Activated CD4-positive, alpha-beta T cell treated with anti-CD3 and anti-CD28 coated beads, Interleukin-2, Interleukin-4, amounts not matched to agents 100 ng/mL and 50 ng/mL, durations not matched to agents 16 hours and 8 hours (primary cell): ENCODE measurements at places on chromosomes 1 and 21.
A peak's percentile ranks its signal among the peaks of the same experiment; 100 is the strongest.

DNA sequence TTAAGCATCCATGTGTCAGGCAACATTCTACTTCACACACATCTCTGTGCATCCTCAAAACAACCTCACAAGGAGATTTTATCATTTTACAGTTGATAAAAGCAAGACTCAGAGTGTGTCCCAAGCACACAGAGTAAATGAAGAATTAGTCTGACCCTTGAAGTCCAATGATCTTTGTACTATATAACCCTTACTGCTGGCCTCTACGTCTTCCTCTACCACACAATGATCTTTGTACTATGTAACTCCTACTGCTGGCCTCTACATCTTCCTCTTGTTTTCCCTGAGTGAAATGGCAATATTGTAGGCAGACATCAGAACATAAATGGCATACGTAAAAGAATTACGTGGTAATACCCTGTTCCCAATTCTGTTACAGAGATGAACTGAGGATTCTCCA lies 55.3 kb downstream of the AHCTF1 start:
- DNase-seq = no peak

GRCh38 chr1:112011202-112011601 lies 21.7 kb upstream of the KCND3 start:
- no peak for DNase-seq

DNA sequence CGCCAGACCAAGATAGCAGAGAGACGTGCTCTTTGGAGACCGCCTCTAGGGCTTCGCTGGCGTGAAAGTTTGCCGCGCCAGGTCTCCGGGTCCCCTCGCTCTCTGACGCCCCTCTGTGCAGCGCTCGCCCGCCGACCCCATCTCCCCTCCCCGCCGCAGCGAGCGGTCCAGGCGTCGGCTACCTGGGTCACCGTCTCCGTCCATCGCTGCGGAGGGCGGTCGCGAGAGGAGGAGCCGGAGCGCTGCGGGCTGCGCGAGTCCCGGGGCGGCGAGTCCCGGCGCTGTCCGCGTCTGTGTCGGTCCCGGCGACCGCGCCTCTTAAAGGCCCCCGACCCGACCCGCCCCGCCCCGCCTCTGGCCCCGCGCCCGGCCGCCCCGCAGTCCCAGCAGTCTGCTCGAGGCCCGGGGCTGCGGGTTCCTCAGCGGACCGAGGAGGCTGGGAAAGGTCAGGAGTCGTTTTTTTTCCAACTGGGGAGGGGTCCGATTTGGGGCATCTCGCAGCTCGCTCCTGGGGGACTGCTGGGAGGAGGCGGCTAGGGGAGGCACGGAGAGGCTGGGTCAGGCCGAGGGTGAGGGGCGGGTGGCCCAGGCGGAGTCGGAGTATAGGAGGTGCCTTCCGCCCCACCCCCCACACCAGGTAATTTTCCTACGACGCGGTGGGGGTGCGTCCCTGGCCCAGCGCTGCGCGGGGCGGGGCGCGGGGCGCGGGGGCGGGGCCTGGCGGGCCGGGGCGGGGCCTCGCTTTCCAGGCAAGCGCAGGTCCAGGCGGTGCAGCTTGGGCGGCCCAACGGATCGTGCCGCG lies at the start of the genes FBXO2 and FBXO44:
Gene FBXO2, minus strand, starts transcription at position 293 of the 802 bp plus-strand sequence. Its CDS starts 89 bp downstream, at position 204.
Gene FBXO44, plus strand, starts transcription at position 741 of the 802 bp plus-strand sequence. CDS start 959 bp downstream, outside the sequence.
- peak; percentile 15 for DNase-seq

- DNase-seq = no peak
Measured at GRCh38 chr1:162905174-162906158, 44.5 kb upstream of the CCDC190 start.

DNA sequence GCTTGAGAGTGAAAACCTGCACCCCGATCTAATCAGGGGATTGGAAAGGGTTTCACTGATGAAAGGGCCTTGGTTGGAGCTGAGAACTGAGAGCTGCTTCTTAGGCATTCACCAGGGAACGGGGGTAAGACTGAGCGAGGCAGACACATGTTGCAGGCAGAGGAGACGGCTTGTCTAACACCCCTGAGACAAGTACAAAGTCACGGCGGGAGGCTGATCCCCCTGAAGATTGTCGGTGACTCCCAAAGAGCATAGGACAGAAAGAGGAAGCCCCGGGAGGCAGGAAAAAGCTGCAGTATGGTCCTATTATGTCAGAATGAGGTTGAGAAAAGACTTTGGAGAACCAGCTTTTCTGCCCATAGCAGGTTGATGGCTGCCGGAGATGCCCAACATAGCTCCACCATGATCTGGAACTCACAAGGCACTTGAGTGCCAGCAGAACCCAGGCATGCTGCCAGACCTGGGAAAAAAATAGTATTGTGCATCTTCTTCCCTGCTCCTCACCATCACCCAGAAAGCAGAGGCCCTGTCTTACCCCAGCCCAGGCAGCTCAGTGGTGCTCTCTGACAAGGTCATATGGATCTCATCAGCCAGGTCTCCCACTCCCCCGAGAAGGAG lies 463.9 kb upstream of the PROX1 start:
- no peak for DNase-seq

- no peak for DNase-seq
Measured at GRCh38 chr1:179911812-179912211, 29.7 kb downstream of the TOR1AIP1 start.

GRCh38 chr1:234851450-234852438 lies 241.8 kb upstream of the IRF2BP2 start:
- no peak for DNase-seq

DNA sequence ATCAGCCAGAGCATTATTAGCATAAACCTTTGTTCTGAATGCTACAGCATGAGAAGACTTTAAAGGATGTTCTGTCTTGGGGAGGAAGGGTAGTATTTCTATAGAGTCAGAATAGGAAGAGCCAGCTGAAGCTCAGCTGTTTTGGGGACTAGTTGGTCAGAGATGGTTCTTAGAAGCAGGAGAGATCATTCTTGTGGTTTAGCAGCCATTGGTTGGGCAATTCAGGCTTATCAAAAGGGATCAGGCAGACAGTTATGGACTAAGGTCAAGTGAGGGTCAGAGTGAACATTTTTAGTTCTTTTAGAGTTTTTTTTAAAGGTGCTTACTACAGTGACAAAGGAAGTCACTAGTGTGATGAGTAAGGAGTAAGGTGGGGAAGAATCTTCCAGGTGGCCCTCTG lies 245.5 kb downstream of the RPS6KC1 start:
- DNase-seq = no peak

DNA sequence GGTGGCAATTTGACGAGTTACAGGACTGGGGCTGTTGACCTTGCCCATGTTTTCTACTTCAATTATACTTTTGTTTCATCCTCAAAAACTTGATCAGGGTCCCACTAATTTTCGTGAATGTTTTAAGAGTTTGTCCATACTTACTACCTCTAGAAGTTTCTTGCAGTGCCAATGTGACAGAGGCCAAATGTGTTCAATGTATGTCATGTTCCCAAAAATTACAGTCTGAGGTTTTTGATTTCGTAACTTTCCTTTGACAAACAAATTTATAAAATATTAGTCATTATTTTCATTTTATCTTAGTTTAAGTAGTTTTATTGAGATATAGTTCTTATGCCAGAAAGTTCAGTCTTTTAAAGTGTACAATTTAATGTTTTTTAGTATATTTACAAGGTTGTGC lies 15.3 kb downstream of the VPS13D start:
- DNase-seq = no peak

GRCh38 chr1:99297923-99298322 lies 33.6 kb downstream of the PLPPR4 start:
- no peak for DNase-seq

- DNase-seq = peak; percentile 36
Measured at GRCh38 chr1:64923294-64923718, 43.0 kb downstream of the JAK1 start.

- no peak for DNase-seq
Measured at GRCh38 chr1:85596947-85597346, 16.4 kb downstream of the CCN1 start.

- DNase-seq = peak; percentile 96
Measured at GRCh38 chr1:205749234-205750137, 496 bp downstream of the NUCKS1 start.

GRCh38 chr1:41500378-41500777 lies 15.9 kb upstream of the EDN2 start:
- no peak for DNase-seq

- no peak for DNase-seq
Measured at GRCh38 chr1:193438312-193438711, 251.9 kb upstream of the B3GALT2 start.

GRCh38 chr1:171204296-171204695 lies 19.2 kb downstream of the FMO2 start:
- DNase-seq = no peak

DNA sequence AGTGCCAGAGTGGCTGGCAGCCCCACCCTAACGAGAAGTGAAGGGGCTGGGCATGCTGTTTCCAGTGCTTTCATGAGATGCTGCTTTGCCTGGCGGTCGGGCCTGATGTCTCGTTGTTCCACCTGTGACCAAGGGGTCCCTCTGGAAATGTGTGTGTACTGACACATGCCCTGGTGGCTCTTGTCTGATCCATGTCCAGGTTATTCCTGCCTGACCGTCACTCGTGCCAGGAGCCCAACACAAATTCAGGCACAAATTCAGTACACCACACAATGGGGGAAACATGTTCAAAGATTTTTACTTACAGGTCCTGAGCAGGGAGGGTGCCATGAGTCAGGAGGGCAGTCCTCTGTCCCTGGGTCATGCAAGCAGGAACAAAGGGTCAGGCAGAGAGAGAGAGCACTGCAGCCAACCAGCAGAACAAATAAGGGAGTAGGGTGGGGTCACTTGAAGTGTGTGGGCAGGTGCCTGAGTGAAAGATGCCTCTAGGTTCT lies 76.3 kb downstream of the ADARB1 start:
- no peak for DNase-seq

- no peak for DNase-seq
Measured at GRCh38 chr1:53237638-53238037, 680 bp downstream of the MAGOH start.

DNA sequence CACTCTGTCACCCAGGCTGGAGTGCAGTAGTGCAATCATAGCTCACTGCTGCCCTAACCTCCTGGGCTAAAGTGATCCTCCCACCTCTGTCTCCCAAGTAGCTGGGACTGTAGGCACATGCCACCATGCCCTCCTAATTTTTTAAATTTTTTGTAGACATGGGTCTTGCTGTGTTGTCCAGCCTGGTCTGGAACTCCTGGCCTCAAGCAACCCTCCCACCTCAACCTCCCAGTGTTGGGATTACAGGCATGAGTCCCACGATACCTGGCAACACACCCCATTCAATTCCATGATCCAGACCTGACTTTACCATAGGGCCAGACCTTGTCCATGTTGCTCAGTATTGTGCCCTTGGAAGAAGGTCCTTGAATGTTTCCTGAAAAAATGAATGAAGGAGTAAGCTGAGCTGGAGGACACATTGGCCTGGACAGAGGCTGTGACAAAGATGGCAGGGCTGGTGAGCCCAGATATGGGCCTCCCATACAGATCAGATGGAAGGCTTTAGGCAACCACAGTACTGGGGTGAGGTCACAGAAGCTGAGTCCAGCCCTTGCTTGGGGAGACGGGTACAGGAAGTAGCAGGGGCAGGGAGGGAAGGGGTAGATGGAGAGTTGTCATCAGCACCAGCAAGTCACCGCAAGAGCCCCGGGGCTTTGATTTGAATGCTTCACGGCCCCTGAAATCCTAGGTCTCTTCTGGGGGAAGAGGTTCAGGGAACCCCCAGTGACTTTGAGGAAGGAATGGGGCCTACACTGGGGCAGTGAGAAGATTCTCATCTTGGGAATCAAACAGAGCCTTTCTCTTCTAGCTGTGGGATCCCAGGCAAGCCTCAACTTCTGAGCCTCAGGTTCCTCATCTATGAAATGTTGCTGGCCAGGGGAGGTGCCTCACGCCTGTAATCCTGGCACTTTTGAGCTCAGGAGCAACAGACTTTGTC lies 40.1 kb upstream of the DMBX1 start:
- no peak for DNase-seq

GRCh38 chr1:205422993-205423642 lies 1.3 kb upstream of the LEMD1 start:
- DNase-seq = no peak

DNA sequence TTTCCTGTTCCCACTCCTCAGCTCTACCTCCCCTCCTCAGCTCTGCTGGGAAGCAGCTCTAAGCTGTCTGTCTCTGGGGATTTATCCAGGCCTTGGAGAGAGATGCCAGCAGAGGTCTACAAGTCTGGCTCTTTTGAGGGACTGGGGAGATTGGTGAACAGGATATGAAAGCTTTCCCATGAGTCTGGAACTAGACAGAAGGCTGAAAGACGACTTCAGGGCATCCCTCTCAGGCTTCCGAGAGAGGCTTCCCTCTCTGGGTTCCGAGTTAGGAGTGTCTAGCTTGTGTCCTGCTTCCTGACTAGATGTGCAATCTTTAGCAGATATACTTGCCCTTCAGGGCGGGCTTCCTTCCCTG lies 733 bp downstream of the TMEM35B start:
- DNase-seq = no peak

- no peak for DNase-seq
Measured at GRCh38 chr1:17558954-17559614, 19.6 kb downstream of the ARHGEF10L start.

- DNase-seq = no peak
Measured at GRCh38 chr1:192130175-192130574, 28.1 kb upstream of the RGS18 start.

DNA sequence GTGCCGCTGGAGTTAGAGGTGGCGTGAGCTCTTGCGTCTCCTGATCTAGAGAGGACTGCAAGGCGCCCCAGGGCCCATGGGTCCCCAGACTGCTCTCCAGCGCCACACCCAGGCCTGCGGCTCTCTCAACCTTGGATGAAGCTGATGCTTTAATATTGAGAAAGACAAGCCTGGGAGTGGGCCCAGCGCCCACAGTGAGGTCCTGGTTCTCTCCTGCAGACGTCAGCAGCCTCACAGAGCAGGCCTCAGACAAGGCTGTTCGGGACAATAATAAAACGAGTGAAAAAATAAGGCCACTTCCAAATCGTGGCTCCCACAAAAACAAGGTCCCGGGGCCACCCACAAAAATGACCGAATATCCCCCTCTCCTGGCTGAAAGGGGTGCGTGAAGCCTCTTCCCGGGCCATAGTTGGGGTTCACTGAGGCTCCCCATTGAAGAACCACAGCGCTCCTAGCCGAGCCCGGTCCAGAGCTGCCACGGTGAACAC lies 6.0 kb upstream of the DNMT3L start:
- DNase-seq = no peak
